Psoas muscle (tissue), 8 donors: ENCODE measurements at places on chromosomes 11 and 22. TPM values are rescaled to one million over a fixed set of nuclear protein-coding genes. Genes with fewer than 3 reads are reported as not detected.

The GGTLC2 gene
- not detected for polyA plus RNA-seq

The TSPAN4 gene
- polyA plus RNA-seq = 25.1 TPM

The PTPRCAP gene
- 1.3 TPM for polyA plus RNA-seq

DNA sequence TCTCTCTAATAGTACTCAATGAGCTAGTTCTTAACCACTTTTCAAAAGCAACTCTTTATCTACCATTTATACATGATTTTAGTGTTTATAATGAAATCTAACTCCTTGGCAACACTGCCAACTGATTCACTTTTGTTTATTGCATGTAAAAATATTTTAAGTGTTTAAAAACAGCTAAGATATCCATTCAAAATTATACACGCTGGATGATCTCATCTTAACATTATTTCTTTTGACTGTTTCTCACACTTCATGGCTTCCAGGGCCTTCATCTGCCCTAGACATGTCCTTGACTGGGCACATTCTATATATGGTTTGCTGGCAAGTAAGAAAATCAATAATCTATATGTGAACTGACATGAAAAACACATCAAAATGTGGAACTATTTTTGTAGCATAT is 414.6 kb upstream of the LUZP2 start:
- no peak for DNase-seq

DNA sequence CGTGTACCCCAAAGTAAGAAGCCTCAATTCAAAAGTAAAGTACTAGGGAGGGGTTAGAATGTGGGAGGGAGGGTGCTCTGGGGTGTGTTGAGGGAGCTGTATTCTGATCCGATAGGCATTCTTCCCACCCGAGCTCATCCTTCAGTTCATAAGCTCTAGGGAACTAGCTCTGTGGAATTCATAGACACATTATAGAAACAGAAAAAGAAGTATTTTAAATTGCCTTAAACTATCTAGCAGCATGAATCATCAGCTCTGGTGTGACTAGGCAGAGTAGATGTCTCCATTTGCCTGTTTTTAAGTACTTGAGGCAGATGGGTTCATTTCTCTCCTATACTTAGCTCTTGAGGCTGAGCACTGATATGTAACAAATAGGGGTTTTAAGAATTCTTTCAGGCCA is 7.3 kb upstream of the SGSM3 start:
- no peak for DNase-seq

DNA sequence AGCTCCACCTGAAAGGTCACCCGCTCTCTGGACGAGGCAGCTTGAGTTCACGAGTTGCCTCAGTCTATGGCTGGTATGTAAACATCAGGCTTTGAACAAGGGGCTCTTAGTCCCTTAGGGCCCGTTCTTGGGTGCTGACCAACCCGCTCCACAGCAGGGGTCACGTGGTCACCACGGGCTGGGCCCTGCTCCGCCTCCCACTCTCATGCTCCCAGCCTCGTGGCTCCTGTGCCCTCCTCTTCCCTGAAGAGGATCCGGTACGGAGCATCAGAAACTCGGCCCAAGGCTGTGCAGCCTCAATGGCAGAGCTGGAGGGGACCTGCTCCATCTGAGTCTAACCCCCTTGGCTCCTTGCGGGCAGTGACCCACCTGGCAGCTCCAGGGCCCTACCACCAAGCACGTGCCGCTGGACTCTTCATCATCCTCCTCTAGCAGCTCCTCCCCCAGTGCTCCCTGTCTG is 54.2 kb upstream of the TTLL12 start:
- DNase-seq = no peak

The OR1S2 gene
- polyA plus RNA-seq = not detected

The ZFTA gene
- 5.0 TPM for polyA plus RNA-seq

DNA sequence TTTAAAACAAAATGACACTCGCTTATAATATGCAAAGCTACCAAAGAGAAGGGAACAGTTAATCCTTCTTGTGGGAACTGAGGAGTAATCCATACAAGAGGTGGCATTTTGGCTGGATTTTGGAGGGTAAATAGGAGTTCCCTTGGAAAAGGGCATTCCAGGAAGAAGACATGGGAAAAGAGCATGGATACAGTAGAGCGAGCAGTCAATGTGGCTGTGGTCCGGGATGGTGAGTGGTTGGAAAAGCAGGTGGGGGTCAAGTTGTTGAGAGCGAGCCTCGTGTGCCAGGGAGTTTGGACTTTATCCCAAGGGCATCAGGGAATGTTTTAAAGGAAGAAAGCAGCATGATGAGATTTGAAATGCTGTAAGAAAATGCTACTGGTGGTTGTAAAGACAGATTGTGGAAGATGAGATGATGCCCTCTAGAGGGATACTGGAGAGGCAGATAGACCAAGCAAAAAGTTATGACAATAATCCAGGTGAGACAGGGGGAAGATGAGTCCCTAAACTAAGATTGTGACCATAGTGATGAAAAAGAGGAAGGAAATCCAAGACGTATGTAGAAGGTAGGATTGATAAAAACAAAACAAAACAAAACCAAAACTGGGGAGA is 3.8 kb upstream of the MMP7 start:
- no peak for DNase-seq

GRCh38 chr11:112759418-112759817 is 201.8 kb upstream of the NCAM1 start:
- DNase-seq = no peak

GRCh38 chr11:92440701-92441442 is 216.3 kb downstream of the FAT3 start:
- DNase-seq = no peak

The FAM227A gene
- 0.32 TPM for polyA plus RNA-seq
